HT1080 (cell line): ENCODE measurements at places on chromosomes 3 and 15.

DNA sequence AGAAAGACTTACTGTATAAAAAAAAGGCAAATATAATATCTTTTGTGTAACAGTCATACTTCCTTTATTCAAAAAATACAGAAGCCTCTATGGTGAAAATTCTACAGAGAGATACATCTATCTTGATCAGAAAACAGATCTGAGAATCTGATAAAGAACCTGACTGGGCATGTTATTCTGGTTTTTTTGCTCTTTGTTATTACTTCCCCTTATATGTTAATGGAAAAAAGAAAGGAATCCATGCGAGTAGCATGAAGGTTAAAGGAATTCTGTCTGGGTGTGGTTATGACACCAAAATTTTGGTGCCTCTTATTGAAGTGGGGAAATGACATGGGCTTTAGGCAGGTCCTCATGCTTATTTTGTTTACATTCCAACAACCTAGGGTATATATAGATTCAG, 81.7 kb downstream of the BCHE start:
- DNase-seq, result no peak

- DNase-seq, result peak; percentile 21
These were observed 35.8 kb upstream of the SLC24A5 start for GRCh38 chr15:48084759-48085590.

DNA sequence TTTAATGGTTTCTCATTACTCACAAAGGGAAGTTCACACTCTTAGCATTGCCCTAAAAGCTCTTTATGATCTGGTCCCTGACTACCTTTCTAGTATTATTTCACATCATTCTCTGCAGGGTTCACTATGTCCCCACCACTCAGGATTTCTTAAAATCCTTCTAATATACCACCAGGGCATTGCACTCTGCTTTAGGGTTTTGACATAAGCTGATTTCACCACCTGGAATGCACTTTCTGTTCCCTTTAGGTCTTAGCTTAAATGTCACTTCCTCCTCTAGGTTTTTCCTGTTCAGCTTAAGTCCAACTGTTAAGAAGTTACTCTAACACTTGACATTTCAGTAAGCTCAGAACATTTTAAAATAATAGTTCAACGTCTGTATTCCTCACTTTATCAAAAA, 81.7 kb downstream of the HCN4 start:
- no peak for DNase-seq

DNA sequence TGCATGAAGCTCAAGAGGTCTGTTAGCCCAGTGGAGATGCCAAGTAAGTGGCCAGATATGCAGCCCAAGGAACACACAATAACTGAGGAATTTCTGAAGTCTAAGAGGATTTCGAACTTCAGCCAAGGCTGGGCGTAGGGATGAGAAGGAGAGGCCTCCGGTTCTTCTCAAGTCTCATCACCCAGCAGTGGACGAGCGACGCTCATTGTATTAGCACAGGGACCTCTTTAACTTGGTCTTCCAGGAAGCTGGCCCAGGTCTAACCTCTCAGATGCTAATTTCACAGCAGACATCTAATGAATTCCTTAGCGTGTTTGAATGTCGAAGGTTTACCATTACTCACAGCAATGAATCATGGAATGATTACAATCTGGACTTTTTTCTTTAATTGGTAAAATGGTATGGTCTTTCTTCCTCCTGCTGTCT, 85.0 kb downstream of the HES1 start:
- DNase-seq, result peak; percentile 27

GRCh38 chr3:132037056-132037455, 2.2 kb upstream of the CPNE4 start:
- no peak for DNase-seq

DNA sequence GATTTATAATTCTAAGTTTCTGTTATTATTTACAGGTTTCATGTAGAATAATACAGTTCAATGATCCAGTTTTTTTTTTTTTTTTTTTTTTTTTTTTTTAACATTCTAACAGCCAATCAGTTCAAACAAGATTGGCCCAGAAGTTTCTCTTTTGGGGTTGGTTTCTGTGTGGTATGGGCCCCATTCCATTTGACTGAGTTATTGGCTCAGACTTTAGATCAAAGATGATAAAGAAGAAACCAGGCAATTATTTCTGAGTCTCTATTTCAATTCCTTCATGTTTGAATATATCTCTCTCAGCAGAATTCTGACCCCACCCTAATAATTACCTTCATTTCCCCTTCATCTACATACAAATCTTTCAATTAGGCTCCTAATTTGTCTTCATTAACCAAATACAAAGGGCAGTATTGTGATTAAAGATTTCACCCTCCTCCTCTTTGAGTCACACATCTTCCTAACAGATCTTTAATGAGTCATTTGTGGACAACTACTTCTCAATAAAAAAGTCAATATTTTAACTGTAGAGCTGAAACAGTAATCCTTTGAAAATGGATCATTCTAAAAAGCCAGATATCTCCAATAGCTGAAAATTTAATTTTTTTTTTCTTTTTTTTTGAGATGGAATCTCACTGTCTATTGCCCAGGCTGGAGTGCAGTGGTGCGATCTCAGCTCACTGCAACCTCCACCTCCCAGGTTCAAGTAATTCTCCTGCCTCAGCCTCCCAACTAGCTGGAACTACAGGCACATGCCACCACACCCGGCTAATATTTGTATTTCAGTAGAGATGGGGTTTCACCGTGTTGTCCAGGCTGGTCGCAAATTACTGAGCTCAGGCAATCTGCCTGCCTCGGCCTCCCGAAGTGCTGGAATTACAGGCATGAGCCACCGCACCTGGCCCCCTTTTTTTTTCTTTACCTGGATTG, 878.8 kb downstream of the NAALADL2 start:
- DNase-seq, result peak; percentile 78
